Ureter (tissue), 1 donor: ENCODE measurements at places on chromosomes 12 and 14.
A peak's percentile ranks its signal among the peaks of the same experiment; 100 is the strongest.

DNA sequence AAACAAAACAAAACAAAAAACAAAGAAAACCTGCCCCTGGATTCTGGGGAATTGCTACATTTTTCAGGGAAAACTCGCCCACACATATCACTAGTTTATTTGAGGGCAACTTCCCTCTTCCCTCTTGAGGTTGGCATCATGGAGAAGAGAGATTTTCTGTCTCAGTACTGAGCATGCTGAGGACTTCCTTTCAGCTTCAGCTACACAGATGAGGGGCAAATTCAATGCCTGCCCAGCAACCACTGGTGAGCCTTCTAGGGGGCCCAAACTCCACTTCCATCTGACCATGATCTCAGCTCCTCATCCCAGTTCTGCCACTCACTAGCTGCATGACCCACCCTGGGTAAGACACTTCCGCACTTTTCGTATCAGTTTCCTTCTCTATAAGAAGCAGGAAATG lies 63.1 kb upstream of the SCN8A start:
- DNase-seq, result no peak

DNA sequence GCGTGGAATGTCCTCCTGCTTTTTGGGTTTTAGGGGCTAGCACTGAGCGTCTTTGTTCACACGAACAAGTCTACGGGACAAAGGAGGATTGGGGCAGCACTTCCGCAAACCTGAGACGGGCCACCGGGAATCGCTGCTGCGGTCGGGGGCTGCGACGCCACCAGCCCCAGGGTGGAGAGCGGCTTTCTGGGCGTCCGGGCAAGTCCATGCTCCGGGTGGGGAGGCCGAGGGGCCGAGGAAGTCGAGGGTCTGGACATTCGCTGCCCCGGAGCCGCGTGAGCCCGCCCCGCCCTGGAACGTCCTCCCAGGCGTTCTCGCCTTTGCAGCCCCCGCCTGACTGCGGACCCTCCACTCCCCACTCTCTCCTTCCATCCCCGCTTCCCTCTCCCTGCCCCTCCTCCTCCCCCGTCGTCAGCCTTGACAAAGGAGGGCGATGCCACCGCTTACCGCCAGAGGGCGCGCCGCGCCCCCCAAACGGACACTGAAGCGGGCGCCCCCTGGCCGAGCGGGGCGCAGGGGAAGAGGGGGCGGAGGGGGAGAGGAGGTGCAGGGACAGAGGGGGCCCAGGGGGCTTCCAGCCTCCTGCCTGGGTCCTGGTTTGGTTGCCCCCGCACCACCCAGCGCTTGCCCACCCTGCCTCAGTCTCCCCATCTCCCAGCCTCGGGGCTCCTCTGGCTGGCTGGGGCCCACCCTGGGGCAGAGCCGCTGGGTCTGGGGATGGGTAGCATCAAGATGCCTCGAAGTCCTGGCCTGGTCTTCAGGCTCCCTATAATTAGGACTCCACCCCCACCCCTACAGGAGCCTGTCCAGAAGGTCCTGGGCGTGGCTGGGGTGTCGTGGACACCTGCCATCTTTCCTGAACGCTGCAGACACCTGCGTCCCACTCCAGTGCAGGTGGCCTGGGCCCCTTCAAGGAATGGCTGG lies 39.1 kb upstream of the INF2 start:
- peak; percentile 65 for DNase-seq

DNA sequence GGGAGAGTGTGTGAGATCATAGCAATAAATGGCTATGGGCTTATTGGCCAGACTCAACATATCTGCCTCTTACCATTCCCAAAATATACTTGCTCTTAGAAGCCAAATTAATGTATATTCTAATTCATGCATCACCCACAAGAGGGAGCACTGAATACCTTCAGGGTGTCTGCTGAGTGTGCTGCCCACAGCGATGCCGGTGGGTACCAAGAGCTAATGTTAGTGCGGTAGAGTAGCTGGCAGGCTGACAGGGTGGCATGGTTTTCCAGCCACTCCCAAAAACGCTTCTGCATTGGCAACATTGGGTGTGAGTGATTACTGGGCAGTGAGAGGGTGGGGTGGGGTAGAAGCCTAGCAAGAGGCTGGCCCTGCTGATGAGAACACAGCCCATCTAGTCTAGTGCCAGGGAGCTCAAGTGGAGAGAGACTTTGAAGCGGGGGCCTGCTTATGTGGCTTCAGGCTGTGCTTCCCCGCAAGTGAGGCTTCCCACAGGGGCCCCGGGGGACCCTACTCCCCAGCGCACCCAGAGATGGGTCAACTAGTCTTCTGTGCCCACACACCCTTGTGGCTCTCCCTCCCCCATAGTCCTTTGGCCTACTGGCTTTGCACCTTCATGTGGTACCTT lies 9.2 kb upstream of the PLEKHD1 start:
- no peak for DNase-seq

DNA sequence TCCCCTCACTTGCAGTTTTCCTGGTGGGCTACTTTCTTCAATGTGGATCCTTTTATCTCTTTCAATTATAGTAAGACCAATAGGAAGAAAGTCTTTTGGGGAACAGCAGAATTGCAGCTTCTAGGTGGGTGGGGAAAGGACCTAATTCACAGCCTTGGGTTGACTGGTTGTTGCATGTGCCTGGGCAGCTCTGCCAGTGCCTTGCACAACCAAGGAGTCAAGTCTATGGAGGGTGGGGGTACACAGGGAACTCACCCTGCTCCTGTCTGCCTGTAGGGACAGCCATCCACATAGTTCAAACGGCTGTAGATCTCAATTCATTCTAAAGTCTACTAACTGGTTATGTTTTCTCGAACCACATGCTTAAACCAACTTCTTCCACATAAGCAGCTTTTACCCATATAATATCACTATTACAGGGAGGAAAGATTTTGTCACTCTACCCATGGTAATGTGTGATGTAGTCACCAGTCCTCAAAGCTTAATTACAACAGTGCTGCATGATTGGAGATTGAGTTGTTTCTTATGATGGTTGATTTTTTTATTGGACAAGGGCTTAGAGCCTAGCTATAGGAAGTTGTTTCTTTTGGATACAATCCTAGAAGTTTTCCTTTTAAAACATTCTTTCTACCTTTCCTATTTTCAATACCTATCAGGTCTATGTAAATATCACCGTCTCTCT lies 117.7 kb upstream of the FRMD6 start:
- DNase-seq, result no peak

GRCh38 chr12:45685680-45686079 lies 43.8 kb upstream of the ARID2 start:
- no peak for DNase-seq

GRCh38 chr12:107590814-107591375 lies 94.7 kb upstream of the PWP1 start:
- no peak for DNase-seq

DNA sequence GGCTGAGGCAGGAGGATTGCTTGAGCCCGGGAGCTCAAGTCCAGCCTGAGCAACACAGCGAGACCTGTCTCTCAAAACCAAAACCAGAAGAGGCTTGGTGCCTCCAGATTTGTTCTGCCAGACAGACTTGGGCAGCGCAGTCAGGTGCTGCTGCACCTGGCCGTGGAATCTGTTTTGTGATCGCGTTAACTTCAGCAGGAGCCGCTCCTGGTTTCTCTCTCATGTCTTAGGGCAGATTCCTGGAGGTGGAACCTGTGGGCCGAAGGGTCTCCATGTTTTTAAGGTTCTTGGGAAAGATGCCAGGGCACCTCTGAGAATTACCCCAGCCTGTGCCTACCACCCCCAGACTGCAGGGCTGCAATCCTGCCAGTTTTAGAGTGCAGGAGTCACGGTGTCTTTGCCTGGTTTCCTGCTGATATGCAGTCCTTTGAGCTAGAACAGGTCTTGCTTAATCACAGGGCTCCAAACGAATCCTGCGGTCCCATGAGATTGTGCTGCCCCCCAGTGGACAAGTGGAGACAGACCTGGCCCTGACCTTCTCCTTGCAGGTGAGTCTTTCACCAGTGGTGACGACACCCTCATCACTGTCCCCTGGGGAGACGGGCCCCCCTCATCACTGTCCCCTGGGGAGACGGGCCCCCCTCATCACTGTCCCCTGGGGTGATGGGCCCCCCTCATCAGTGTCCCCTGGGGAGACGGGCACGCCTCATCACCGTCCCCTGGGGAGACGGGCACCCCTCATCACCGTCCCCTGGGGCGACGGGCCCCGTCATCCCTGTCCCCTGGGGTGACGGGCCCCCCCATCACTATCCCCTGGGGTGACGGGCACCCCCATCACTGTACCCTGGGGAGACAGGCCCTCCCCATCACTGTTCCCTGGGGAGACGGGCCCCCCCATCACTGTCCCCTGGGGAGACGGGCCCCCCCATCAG lies 37.6 kb downstream of the PACS2 start:
- DNase-seq, result peak; percentile 91

- DNase-seq, result no peak
Observed at GRCh38 chr14:20789230-20789813, 8.3 kb downstream of the RNASE6 start.

- DNase-seq, result no peak
Observed at GRCh38 chr12:4849795-4850345, 59.8 kb upstream of the KCNA1 start.

DNA sequence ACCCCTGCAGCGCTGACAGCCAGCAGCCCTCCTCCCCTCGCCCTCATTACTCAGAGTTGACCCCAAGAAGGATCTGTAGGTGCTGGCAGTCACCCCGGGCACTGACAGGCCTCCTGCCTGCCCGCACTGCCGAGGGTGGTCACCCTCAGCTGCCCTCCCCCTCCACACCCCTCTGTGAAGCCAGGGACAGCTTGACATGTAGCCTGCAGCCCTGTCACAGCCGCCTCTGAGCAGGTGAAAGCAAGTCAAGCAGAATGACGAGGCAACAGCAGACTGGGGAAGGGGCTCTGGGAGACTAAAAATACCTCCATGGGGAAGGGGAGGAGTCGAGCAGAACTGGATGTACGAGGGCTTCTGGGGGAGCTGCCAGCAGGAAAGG lies 178.1 kb downstream of the DPF3 start:
- no peak for DNase-seq

DNA sequence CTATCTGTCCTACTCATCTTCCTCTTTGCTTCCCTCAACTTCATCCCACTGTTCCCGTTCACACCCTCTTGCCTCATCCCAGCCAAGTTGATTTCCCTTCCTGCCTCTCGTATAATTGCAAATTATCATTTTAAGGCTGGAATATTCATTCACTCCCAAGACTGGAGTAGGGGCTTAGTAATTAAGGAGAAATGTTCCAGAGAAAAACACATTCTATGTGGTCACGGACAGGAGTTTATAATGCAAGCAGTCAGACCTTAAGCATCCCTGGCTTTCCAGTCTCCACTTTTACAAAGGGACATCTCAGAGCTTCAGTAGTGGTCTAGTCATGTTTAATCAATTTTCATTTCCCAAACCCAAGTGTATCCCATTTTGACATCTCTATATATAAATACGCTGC lies 54.9 kb downstream of the TMEM132D start:
- DNase-seq, result no peak

DNA sequence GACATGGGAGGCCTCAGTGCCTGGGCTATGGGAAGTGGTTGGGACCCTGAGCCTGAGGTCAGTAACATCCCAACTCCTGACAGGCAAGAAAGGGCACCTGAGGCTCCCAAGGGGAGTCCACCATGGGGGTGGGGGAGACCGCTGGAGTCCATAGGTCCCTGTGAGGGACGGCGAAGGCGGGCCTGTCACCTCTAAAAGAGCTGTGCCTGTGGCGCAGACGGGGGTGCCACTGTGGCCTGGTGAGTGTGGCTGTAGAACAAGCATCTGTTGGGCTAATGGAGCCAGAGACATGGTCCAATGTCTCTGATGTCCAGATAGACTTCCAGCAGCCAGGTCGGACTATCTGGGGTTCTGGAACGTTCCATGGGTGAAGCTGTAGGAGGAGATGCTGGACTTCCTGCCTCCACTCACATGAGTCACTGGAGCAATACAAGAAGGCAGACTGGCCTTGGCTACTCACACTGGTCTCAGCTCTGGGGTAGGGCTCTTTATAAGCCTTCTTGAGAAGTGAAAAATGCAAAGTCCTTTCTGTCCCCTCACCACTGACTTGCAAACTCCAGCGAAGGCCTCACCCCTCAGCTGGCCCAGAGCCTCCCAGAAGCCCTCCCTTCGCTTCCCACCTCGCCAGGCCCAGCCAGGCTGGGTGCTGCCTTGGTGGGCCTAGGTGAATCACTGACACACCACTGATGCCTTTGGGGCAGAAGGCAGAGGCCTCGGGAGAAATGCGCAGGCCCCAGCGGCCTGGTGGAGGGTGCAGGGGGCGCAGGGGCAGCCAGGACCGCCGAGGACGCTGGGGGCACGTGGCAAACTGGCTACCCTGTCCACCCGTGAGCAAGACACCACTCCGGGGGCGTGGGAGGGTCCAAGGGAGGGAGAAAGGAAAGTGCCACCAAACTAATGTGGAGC lies 1.1 kb upstream of the TRAF3 start:
- DNase-seq, result no peak

- DNase-seq, result no peak
Observed at GRCh38 chr14:87184180-87184579, 808.8 kb downstream of the GALC start.

- no peak for DNase-seq
Observed at GRCh38 chr12:90653040-90653439, 301.9 kb downstream of the CCER1 start.

DNA sequence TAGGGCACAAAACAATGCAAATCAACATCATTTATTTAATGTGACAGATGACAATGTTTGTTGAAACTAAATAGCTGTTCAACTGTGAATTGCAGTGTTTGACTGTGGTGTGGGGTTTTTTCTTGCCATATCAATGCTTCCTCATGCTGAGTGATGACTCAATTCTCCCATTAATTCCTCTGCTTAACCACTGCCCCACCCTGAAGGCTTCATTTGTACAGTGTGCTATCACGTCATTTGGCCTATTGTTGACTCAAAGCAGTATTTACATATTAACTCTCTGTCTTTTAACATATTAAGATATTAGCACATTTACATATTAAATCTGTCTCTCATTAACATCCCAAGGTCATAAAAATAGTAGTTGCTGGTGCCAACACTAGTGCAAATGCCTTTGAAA lies 164.8 kb upstream of the NRXN3 start:
- DNase-seq, result no peak

DNA sequence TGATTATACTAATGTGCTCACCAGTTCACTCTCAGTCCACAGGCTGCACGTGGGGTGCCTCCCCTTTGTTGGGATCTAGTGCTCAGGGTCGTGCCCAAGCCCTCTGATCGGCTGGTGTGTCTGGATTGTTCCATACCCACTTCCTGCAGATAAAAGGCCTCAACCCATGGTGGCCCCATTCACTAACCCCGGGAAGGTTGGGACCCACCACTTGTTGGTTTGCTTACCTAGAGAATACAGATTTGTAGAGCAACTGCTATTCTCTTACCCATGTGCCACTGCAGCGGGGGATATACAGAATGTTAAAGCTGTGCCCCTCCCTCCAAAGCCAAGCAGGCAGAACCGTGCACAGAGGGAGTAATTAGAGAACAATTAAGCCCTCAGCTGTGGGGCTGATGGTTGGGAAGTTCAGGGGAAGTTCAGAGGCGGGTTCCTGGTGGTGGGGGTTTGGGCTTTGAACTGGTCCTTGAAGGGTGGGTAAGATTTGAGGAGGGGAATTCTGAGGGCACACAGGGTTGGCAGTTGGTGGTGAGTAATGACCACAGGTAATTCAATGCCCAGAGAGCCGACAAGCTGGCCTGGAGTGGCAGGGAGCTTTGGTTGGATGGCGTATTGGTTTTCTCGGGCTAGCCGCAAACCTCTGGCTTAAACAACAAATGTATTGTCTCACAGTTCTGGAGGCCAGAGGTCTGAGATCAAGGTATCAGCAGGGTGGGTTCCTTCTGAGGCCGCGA lies 68.8 kb downstream of the ADCK1 start:
- DNase-seq, result no peak

- peak; percentile 65 for DNase-seq
Observed at GRCh38 chr12:56628671-56629458, 1.3 kb downstream of the BAZ2A start.
